ENCODE measurements at places on chromosomes 12 and 14.

DNA sequence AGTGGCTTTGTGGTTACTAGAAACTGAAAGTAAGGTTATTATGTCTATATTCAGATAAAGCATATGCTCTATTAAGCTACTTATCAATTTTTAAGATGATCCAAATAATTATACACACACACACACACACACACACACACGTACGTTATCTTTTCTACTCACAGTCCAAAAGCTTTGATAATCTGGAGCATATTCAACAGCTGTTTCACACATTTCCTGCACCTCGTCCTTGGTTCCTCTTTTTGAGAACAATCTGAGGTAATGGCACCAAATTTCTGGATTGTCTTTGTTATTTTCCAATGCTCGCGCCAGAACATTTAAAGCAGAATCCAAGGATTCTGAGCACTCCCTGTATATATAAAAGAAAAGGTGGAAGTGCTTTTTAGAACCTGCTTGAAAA is 37.5 kb downstream of the ZFC3H1 start:
- DNase-seq: no peak

GRCh38 chr12:116924558-116925453 is 14.1 kb downstream of the FBXW8 start:
- no peak for DNase-seq

DNA sequence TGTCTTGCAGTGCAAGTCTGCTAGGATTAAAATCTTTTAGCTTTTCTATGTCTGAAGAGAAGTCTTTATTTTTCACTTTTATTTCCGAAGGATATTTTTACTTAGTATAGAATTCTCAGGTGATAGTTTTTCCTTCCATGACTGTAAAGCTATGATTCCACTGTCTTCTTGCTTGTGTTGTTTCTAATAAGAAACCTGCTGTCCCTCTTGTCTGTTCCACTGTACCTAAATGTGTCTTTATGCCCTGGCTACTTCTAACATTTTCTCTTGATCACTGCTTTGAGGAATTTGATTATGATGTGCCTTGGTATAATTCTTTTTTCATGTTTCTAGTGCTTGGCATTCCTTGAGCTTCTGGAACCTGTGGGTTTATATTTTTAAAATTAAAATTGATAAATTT is 228.7 kb downstream of the CACNA1C start:
- DNase-seq: no peak

GRCh38 chr14:19974844-19975243 is 547 bp upstream of the OR4K15 start:
- DNase-seq: no peak

DNA sequence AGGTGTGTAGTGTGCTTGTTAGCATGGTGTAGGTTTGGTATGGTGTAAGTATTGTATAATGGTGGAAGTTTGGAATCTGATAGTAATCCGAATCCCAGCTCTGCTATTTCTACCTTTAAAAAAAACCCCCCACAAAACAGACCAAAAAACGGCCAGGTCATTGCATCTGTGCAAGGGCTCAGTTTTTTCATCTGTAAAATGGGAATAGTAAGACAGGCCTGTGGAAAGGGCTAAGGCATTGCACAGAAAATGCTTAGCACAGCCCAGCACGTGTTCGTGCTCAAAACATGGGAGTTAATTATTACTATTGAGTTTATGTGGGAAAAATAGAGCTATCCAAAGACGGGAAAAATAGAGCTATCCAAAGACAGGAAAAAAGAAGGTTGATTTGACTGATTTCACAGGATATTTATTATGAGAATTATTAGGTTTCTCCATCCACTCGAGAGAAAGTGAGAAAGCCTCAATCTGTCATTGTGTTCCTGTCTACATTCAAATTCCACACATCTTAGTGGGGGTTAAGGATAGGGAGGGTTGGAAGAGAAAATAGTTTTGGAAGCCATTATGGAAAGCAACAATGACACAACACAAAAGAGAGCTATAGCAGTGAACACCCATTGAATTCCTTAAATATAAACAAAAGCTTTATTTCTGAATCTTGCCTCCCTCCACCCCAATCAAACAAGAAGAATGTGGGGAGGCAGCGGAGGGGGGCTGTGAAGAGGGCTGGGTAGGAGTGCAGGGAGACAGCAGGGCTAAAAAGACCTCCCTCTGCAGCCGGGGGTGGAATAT is 126.8 kb upstream of the MAX start:
- no peak for DNase-seq

DNA sequence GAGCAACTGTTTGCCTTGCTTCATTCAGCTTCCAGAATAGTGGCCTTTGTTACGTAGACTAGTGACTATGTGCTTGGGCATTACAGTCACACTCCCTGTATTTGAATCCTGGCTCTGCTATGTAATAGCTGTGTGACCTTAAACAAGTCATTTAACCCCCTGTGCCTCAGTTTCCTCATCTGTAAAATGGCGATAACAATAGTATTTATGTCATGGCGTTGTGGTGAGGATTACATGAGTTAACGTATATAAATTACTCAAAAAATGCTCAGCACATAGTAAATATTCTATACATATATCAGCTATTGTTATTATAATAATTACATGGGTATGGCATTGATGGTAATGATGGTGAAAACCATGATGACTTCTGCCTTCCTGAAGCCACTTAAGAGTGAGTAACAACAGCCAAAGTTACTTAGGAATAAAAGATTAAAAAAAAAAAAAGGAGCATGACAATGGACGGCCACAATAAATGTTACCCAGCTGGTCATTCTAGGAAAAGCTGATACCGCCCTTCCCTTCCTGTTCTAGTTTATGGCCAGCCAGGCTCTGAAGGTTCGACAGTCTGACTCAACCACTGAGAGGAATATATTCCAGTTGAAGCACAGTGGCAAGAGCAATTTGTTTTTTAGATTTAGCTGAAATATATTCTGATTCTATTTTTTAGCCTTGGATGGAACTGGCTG is 9.9 kb upstream of the ADIPOR2 start:
- DNase-seq: no peak

DNA sequence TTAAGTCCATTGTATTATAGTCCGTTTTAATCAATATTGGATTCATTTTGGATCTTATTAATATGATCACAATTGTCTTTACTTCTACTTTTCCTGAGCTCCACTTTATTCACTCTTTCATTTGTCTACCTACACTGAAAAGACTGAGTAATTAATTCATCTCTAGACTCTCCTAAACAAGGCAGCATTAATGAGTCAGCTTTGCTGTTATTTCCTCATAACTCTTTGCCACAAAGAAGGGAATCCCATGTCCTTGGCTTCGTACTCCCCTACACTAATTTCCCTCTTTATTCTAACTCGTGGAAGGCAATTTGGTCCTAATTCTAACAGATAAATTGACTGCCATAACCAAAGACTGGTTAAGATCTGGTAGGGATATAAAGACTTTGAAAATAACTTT is 91.9 kb downstream of the ARMH4 start:
- DNase-seq: no peak

DNA sequence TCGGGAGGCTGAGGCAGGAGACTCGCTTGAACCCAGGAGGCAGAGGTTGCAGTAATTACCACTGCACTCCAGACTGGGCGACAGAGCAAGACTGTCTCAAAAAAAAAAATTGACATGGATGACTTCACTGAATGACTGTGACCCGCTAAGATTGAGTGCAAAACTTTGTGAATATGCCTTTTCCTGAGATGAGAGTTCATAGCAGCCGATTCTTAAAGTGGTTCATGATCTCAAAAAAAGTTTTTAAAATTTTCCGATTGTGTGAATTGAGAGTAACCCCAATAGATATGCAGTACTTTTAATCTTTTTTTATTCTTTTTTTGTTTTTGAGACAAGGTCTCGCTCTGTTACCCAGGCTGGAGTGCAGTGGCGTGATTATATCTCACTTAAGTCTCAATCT is 1.2 kb downstream of the TCTN1 start:
- no peak for DNase-seq

- no peak for DNase-seq
Measured at GRCh38 chr12:117547209-117547608, 185.8 kb upstream of the NOS1 start.

DNA sequence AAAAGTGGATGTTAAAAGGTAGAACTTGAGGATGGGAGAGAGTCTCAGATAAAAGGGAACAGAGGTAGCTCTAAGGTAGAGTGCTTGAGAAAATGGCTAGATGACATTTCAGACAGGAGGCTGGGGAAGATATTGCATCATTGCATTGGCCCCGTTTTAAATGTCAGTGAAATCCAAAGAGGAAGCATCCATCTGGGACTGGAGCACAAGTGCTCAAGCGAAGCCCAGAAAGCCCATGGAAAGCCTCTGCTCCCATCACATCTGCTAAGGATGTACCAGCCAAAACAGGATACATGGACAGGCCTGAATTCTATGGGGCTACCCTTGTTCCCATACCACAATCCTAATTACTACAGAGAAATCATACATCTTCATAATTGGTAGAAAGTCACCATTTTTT is 581.5 kb upstream of the TMEM132C start:
- no peak for DNase-seq

DNA sequence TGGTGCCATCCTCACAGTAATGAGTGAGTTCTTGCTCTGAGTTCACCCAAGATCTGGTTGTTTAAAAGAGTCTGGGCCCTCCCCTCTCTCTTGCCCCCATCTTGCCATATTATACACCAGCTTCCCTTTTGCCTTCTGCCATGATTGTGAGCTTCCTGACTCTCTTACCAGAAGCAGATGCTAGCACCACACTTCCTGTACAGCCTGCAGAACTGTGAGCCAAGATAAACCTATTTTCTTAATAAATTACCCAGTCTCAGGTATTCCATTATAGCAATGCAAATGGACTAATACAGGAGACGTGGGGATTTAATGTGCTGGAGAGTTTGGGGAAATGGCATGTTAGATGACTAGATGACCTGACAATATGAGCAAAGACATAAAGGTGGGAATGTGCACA is 12.8 kb downstream of the SLC4A8 start:
- no peak for DNase-seq

- no peak for DNase-seq
Measured at GRCh38 chr12:95943330-95943842, at the start of gene AMDHD1. Gene AMDHD1 (plus strand): TSS chr12:95943331. CDS start chr12:95943399, 68 bp downstream.

DNA sequence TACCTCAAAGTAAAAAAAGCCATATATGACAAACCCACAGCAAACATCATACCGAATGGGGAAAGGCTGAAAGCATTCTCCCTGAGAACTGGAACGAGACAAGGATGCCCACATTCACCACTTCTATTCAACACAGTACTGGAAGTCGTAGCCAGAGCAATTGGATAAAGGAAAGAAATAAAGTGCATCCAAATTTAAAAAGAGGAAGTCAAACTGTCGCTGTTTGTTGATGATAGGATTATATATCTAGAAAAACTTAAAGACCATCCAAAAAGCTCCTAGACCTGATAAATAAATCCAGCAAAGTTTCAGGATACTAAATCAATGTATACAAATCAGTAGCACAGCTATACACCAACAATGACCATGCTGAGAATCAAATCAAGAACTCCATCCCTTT is 5.2 kb downstream of the NDUFA12 start:
- no peak for DNase-seq

Data from esophagus squamous epithelium (tissue), 5 donors.